Lower lobe of right lung (tissue), 2 donors: ENCODE measurements at places on chromosomes 4 and X. TPM values are rescaled to one million over a fixed set of nuclear protein-coding genes. Genes with fewer than 3 reads are reported as not detected.

GRCh38 chr4:16078195-16078760 lies 5.5 kb downstream of the PROM1 start:
- no peak overlapping the region for H3K27ac ChIP-seq
- no peak overlapping the region for H3K4me3 ChIP-seq
- H3K4me1 ChIP-seq: peaks cover 19% of the 10 kb centered on the region
- no peaks in the 10 kb centered on the region for H3K36me3 ChIP-seq
- peaks cover 42% of the 10 kb centered on the region for H3K27me3 ChIP-seq

- peak overlapping the region; percentile 96 for H3K27ac ChIP-seq
- H3K36me3 ChIP-seq: no peaks in the 10 kb centered on the region
- DNase-seq: peak; percentile 68
- peak overlapping the region; percentile 70 for H3K4me3 ChIP-seq
- no peaks in the 10 kb centered on the region for H3K4me1 ChIP-seq
- H3K27me3 ChIP-seq: no peaks in the 10 kb centered on the region
These were observed 658 bp downstream of the KDM6A start for GRCh38 chrX:44873415-44874276.

- H3K27me3 ChIP-seq: no peaks in the 10 kb centered on the region
- no peak overlapping the region for H3K4me3 ChIP-seq
- no peak overlapping the region for H3K27ac ChIP-seq
- DNase-seq: no peak
- H3K4me1 ChIP-seq: no peaks in the 10 kb centered on the region
These were observed 116.2 kb downstream of the PDHA2 start for GRCh38 chr4:95956094-95956493.

Gene FAM9C
- total RNA-seq: not detected

GRCh38 chrX:153673428-153674218 lies at the start of gene PNCK:
PNCK (minus strand) TSS chrX:153673813; CDS start chrX:153673076, 737 bp downstream.
- no peak within 1 kb of the TSS for H3K4me3 ChIP-seq
- H3K27me3 ChIP-seq: peaks cover 5% of the 10 kb centered on the region
- no peaks in the 10 kb centered on the region for H3K36me3 ChIP-seq

GRCh38 chrX:118772051-118772450 lies 44.6 kb downstream of the IL13RA1 start:
- H3K4me1 ChIP-seq: no peaks in the 10 kb centered on the region
- no peak for DNase-seq
- no peaks in the 10 kb centered on the region for H3K27me3 ChIP-seq
- H3K4me3 ChIP-seq: no peak overlapping the region

DNA sequence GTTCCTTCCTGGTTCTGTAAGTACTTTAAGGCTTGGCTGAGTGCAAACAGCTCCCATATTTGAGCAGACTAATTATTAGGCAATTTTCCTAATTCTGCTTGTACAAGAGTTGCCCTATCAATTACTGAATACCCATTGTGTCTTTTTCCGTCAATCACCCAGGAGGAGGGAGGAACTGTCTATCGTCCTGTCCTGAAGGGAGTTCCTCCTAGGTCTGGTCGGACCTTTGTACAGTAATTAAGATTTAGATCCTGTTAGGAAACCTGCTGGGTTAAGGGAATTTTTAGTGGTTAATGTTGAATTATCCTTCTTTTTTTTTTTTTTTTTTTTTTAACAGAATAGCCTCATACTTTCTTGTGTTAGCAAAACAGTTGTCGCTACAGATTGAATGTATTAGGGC lies 130.1 kb downstream of the KDM6A start:
- no peaks in the 10 kb centered on the region for H3K27me3 ChIP-seq
- no peak overlapping the region for H3K27ac ChIP-seq
- H3K4me1 ChIP-seq: peaks cover 18% of the 10 kb centered on the region
- no peak for DNase-seq
- H3K4me3 ChIP-seq: no peak overlapping the region

DNA sequence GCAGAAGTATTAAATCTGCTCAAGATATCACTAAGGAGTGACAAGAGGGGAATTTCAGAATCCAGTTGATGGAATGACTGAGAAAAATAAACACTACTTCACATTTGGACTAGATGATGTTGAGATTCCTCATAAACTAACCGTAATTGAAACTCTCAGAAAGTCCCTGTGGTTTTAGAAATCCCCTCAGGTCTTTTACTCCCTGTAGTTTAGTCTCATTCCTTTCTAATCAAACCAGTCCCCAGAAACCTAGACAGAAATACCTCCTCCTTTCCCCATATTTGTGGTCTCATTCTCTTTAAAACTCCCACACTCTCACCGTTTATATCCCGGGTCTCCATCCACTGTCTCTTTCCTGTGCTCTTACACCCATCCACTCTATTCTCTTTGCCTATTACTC lies 15.0 kb upstream of the TLR1 start:
- no peak overlapping the region for H3K4me3 ChIP-seq
- H3K36me3 ChIP-seq: no peaks in the 10 kb centered on the region
- no peaks in the 10 kb centered on the region for H3K27me3 ChIP-seq
- H3K27ac ChIP-seq: no peak overlapping the region

- no peaks in the 10 kb centered on the region for H3K4me1 ChIP-seq
- H3K27me3 ChIP-seq: no peaks in the 10 kb centered on the region
- DNase-seq: no peak
- no peak overlapping the region for H3K27ac ChIP-seq
- no peaks in the 10 kb centered on the region for H3K36me3 ChIP-seq
- H3K4me3 ChIP-seq: no peak overlapping the region
These were observed 90.7 kb downstream of the CORIN start for GRCh38 chr4:47747211-47747610.

GRCh38 chr4:113003841-113004240 lies 45.6 kb upstream of the ANK2 start:
- no peak overlapping the region for H3K27ac ChIP-seq
- no peak for DNase-seq
- no peak overlapping the region for H3K4me3 ChIP-seq
- H3K36me3 ChIP-seq: no peaks in the 10 kb centered on the region
- no peaks in the 10 kb centered on the region for H3K4me1 ChIP-seq

- no peaks in the 10 kb centered on the region for H3K36me3 ChIP-seq
- no peak overlapping the region for H3K4me3 ChIP-seq
- no peaks in the 10 kb centered on the region for H3K4me1 ChIP-seq
- no peak for DNase-seq
These were observed 58.2 kb upstream of the DIPK2B start for GRCh38 chrX:45258731-45259402.

Gene CT55
- total RNA-seq: not detected

Gene NDNF
- 108 TPM for total RNA-seq

Gene GBA3
- 1.0 TPM for total RNA-seq

DNA sequence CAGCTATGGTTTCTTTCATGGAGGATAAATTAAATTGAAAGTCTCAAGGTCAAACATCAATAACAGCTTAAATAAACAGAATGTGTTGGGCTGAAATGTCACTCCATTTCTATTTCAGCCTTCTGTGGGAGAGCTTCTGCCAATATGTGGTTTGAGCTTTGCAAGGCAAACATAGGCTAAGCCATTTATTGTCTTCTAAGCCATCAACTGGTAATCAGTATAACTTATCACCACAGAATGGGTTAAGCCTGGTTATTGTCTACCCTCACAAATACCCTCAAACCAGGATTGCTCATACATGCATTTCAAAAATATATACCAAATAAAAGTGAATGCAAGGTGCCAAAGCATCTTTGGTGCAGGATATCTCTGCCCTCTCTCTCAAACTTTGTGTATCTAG lies 52.7 kb downstream of the GABRB1 start:
- H3K27me3 ChIP-seq: no peaks in the 10 kb centered on the region
- DNase-seq: no peak
- no peaks in the 10 kb centered on the region for H3K4me1 ChIP-seq
- no peak overlapping the region for H3K4me3 ChIP-seq

- no peak for DNase-seq
- H3K4me3 ChIP-seq: no peak overlapping the region
- H3K4me1 ChIP-seq: peaks cover 20% of the 10 kb centered on the region
- no peak overlapping the region for H3K27ac ChIP-seq
These were observed 5.5 kb downstream of the PDHA1 start for GRCh38 chrX:19349264-19349663.

Gene FGFBP2
- 5.1 TPM for total RNA-seq

GRCh38 chr4:146398896-146399445 lies 122.8 kb downstream of the SLC10A7 start:
- no peaks in the 10 kb centered on the region for H3K4me1 ChIP-seq
- H3K27ac ChIP-seq: no peak overlapping the region
- no peaks in the 10 kb centered on the region for H3K27me3 ChIP-seq
- no peak for DNase-seq
- H3K36me3 ChIP-seq: no peaks in the 10 kb centered on the region

Gene PIR
- total RNA-seq: 19.8 TPM

GRCh38 chrX:69046996-69047490 lies 118.2 kb downstream of the PJA1 start:
- no peaks in the 10 kb centered on the region for H3K27me3 ChIP-seq
- DNase-seq: no peak
- no peak overlapping the region for H3K4me3 ChIP-seq
- no peak overlapping the region for H3K27ac ChIP-seq

- no peak overlapping the region for H3K27ac ChIP-seq
- H3K4me3 ChIP-seq: peak overlapping the region; percentile 42
- no peaks in the 10 kb centered on the region for H3K36me3 ChIP-seq
These were observed 722 bp downstream of the FGF16 start for GRCh38 chrX:77447653-77448569.

Gene NAT8L
- 0.24 TPM for total RNA-seq

Gene MFAP3L
- 7.2 TPM for total RNA-seq

DNA sequence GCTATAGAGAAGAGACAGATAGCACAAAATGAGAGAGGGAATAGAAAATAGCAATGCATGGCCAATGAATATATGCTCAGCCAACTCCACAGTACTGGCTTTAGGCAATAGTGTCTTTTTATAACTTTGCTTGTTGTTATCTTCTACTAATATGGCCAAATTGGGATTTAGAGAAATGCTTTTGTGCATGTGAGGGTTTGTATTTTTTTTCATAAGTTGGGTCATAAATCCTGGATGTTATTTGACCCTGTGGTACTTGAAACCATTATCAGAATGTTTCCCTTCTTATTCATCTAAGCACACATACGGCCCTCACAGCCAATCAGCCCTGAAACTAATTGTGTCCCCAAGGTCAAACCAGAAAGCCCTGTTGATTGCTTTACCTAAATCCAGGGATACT lies 35.2 kb upstream of the LPAR4 start:
- no peak for DNase-seq
- H3K27me3 ChIP-seq: no peaks in the 10 kb centered on the region
- no peaks in the 10 kb centered on the region for H3K4me1 ChIP-seq
- H3K4me3 ChIP-seq: no peak overlapping the region
- H3K27ac ChIP-seq: no peak overlapping the region

DNA sequence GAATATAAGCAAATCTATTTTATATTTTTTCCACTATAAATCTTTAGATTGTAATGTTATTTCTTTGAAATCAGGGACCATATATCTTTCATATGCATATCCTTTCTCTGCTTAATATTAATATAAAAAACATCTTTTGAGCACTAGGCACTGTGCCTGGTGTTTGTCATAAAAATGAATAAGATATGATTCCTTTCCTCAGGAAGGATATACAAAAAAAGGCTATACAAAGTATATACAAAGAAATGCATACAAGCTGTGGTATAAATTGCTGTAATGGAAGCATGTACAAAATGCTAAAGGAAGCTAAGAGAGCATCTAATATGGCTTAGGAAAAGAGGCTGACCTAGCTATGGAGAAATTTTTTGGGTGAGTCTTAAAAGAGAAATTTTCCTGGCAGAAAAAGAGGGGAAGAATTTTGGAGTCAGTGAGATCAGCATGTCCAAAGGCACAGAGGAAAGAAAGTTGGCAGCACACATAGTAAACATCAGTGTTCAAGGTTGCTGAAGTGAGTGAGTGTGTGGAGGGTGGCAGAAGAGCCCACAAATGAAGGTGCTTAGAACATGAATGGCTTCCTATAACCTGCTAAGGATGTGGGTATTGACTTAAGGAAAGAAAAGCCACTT lies 500.0 kb downstream of the SPRY1 start:
- peaks cover 31% of the 10 kb centered on the region for H3K4me1 ChIP-seq
- no peaks in the 10 kb centered on the region for H3K36me3 ChIP-seq
- no peak overlapping the region for H3K4me3 ChIP-seq
- H3K27ac ChIP-seq: no peak overlapping the region
- DNase-seq: no peak

GRCh38 chr4:99654361-99654761 lies 3.3 kb downstream of the C4orf54 start:
- H3K27ac ChIP-seq: no peak overlapping the region
- no peaks in the 10 kb centered on the region for H3K4me1 ChIP-seq
- H3K36me3 ChIP-seq: no peaks in the 10 kb centered on the region
- H3K27me3 ChIP-seq: no peaks in the 10 kb centered on the region
- no peak for DNase-seq

Gene S100P
- total RNA-seq: 16.1 TPM

GRCh38 chrX:63744850-63745394 lies 40.1 kb downstream of the ARHGEF9 start:
- no peaks in the 10 kb centered on the region for H3K27me3 ChIP-seq
- H3K27ac ChIP-seq: no peak overlapping the region
- DNase-seq: no peak
- no peaks in the 10 kb centered on the region for H3K36me3 ChIP-seq
- H3K4me3 ChIP-seq: no peak overlapping the region

GRCh38 chr4:96602661-96603060 lies 762.8 kb downstream of the PDHA2 start:
- no peaks in the 10 kb centered on the region for H3K4me1 ChIP-seq
- no peak overlapping the region for H3K4me3 ChIP-seq
- H3K27me3 ChIP-seq: no peaks in the 10 kb centered on the region
- DNase-seq: no peak
- H3K36me3 ChIP-seq: no peaks in the 10 kb centered on the region

DNA sequence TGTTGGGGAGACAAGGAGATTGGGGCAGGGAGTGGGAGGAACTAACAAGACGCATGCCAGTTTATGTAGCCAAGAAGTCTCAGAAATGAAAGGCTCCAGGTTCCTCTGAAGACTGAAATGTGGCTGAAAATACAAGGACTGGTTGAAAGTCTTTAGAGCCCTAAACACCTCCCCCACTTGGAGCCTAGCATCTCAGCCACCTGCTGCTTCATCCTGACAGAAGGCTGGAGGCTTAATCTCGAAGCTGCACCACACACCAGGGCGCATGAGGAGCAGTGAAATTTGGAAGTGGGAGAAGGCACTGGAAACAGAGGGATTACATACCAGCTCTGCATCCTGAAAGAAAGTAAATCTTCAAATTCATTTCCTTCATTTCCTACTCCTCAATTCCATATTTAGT lies 160.7 kb upstream of the FTHL17 start:
- no peak for DNase-seq
- H3K36me3 ChIP-seq: no peaks in the 10 kb centered on the region
- no peaks in the 10 kb centered on the region for H3K4me1 ChIP-seq
- H3K27me3 ChIP-seq: no peaks in the 10 kb centered on the region

GRCh38 chrX:23937100-23937499 lies 29.3 kb downstream of the CXorf58 start:
- no peak overlapping the region for H3K27ac ChIP-seq
- no peak for DNase-seq
- H3K27me3 ChIP-seq: no peaks in the 10 kb centered on the region
- H3K4me1 ChIP-seq: no peaks in the 10 kb centered on the region

Gene DIPK2B
- total RNA-seq: 14.4 TPM

DNA sequence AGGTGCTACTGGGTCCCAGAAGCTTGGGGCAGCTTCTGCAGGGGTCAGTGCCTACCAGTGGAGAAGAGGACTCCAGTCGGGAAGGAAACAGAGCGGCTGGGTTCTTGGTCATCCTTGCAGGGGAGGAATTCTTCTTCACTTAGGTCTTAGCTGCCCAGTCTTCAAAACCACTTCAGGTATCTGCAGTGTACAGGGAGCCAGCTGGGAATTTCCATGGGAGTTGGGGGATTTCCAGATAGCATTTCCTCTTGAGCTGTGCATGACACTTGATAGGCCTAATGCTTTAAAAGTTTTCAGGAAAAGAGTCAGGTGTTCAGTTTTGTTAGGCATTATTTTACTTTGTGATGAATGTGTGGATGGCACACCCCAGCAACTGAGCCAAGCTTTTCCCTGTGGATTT lies 58.1 kb upstream of the ENPP6 start:
- peaks cover 4% of the 10 kb centered on the region for H3K4me1 ChIP-seq
- H3K27ac ChIP-seq: no peak overlapping the region
- no peaks in the 10 kb centered on the region for H3K27me3 ChIP-seq

Gene CPE
- 36.9 TPM for total RNA-seq
